ENCODE measurements at places on chromosomes 5 and 9.

DNA sequence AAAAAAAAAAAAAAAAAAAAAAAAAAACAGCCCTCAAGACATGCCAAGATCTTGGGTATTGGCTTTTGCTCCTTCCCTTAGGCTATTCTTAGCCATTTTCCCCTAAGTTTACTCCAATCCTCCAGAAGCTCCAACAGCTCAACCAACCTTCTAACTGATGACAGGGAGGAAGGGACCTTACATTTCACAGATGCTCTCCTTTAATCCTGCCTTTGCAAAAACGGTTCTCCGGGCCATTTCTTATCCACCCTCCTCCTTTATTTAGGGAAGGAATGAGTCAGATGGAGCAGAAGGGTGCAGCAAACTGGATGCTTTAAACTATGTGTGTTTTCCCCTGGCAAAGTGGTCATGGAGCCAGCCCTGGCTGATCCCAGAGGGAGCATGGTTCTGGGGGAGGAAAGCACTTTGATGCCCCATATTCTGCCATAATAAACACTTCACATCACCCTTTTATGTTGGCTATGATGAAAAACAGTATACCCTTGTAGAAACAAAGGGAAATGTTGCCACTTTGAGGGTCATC, 369.4 kb upstream of the DMAC1 start:
- DNase-seq = no peak

DNA sequence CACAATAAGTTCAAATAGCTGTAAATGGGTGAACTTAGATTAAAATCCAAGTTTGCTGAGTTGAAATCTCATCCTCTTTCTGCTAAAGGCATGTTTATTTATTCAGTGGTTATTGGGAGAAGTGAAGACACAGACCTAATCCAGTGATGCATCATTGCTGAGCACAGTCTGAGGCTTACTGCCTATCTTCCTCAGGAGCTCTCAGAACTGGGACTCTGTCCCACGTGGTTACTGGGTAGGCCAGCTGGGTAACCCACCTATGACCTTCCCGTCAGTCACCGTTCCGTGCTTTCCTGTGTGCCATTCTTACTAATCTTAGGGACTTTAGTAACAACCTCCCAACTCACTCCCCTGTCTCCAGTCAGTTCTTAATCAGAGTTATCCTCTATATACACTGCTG, 226.8 kb upstream of the ATP10B start:
- DNase-seq = no peak

GRCh38 chr5:170377027-170377426, 12.1 kb downstream of the KCNMB1 start:
- DNase-seq = no peak

DNA sequence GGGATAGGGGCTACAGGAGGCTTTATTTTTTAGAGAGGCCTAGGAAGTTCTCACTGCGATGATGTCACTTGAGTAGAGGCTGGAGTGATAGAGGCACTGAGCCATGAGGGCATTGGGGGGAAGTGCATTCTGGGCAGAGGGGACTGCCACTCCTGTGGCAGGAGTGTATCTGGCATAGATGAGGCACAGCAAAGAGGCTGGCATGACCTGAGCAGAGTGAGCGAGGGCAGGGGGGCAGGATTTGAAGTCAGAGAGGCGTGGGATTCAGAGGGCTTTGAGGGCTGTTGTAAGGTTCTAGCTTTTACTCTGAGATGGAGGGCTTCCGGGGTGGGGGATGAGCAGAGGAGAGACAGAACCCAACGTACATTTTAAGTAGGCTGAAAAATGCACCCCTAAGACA, 91.9 kb upstream of the SH3PXD2B start:
- no peak for DNase-seq

- DNase-seq = no peak
Measured at GRCh38 chr9:87517732-87518131, 20.1 kb downstream of the DAPK1 start.

DNA sequence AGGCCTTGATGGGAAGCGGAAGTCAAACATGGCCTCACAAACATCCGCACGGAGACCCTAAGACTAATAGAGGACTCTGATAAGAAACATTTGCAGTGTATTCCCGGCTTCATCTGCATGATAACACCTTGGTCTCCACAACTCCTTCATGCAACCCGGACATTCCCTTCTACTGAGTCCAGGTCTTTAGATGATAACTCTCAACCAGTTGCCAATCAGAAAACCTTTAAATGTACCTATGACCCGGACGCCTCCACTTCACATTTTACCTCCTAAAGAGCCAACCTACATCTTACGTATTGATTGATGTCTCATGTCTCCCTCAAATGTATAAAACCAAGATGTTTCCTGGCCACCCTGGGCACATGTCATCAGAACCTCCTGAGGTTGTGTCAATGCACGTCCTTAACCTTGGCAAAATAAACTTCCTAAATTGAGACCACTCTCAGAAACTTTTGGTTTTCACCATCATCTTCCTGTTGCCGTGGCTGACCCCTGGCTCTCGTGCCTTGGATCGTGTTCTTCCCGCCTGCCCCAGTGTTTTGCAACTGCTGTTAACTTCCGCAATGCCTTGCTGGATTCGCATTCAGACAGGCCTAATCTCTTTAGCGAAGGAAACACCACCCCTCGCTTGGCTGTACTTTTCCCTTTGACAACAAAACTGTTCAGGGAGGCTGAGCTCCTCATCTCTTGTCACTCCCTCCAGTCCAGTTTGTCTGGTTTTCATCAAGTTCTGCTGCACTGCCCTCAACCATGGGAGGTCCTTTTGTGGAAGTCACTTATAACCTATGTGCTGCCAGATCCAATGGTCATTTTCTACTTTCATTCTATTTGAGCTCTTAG, 1.1 kb upstream of the DAP start:
- no peak for DNase-seq

- no peak for DNase-seq
Measured at GRCh38 chr5:179214678-179215077, 130.6 kb downstream of the ADAMTS2 start.

DNA sequence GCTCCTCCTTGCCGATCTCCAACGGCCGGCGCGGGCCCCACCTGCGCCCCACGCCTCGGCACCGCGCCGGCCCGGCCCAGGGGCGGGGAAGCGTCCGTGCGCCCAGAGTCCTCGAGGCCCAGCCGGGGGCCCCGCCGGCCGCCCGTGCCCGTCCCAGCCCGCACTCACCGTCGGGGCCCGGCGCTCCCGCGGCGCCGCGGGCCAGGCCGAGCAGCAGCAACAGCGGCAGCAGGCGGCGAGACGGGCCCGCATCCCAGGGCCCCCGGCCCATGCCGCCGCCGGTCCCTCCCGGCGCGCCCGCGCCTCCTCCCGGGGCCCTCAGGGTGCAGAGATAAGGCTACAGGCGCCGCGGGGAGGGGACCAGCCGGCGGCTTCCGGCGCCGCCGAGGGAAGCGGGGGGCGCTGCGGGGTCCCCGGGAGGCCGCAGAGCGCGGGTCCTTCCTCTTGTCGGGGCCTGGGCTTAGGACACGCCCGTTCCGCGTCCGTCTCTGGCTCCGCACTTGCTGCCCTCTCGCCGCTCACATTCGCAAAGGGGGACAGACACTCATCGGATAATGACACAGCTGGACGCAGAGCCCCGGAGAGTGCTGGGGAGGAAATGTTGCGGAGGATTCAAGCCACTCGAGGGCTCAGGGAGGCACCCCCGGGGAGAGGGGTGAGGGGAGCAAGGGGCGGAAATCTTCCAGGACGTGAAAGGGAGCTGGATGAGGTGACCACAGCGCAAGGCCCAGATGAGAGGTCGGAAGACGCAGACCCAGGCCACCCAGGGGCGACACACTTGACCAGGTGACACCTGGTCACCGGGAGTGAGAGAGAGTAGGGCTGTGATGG, at the start of gene SUSD1:
TSS of gene SUSD1 (minus strand) at position 333 of the 831 bp plus-strand sequence. CDS start at position 271, 62 bp downstream.
- no peak for DNase-seq
